ENCODE measurements at places on chromosomes 2 and 18.

- DNase-seq, result no peak
These were observed 102.7 kb downstream of the CSRNP3 start for GRCh38 chr2:165572151-165572550.

DNA sequence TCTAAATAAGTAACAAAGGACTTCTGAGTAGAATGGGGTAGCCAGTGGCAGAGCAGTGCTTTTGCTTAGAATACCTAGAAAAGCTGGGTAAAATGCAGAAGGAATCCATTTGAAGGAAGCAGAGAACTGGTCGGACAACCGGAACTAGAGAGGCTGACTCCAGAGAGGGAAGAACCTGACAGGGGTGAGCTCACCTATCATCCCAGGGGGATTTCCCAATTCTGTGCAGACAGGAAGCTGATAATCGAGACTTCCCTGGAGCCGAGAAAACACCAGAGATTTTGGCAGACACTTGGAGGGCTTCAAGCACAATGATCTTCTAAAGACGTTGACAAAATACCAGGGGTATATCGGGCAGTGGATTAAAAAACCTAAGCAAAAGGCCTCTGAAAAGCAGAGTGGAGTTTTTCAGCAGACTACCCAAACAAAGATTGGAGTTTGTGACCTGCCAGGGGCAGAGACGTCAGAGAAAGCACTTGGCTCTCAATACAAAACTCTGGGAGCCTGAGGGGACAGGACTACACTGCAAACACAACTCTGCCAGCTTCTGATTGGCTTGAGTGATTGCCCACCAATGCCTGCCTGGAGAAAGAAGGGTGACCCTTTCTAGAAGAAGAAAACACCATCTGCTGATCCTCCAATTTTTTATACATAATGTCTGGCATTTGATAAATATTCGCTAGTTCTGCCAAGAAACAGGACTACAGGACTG is 67.5 kb upstream of the TTN start:
- no peak for DNase-seq

- peak; percentile 57 for DNase-seq
These were observed 1.1 kb downstream of the MIB1 start for GRCh38 chr18:21741562-21742314.

DNA sequence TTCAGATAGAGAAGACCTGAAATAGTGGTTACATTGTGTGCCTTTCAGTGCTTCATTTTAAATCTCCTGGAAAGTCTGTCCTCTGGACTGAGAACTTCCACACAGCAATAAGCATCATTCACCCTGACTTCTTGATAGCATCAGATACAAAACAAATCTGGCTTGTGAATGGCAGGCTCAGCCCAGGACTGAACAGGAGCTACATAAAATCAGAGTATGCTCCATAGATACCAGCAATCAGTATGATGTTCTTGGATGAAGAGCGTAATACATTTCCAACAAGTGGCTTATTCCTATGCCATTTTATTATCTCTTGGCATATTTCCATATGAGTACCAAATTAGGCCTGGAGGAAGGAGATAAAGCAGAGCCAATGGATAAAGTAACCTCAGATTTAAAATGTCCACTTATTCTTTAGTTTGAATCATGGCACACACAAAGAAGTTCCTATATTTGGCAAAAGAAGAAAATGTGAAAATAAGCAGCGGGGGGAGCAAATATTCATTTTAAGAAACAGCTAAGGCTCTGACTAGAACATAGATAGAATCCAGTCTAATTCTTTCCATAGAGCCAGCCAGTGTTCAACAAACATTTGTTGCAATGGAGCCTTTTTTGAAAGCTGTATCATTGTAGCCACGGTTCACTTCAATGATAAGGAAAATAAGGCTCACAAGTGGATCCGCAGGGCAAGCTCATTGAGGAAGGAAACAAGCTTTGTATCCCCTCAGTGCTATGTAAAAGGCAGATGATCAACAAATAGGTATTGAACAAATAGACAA is 230.8 kb upstream of the CHAC2 start:
- no peak for DNase-seq

GRCh38 chr2:183148955-183149354 is 24.7 kb downstream of the NUP35 start:
- DNase-seq, result no peak

DNA sequence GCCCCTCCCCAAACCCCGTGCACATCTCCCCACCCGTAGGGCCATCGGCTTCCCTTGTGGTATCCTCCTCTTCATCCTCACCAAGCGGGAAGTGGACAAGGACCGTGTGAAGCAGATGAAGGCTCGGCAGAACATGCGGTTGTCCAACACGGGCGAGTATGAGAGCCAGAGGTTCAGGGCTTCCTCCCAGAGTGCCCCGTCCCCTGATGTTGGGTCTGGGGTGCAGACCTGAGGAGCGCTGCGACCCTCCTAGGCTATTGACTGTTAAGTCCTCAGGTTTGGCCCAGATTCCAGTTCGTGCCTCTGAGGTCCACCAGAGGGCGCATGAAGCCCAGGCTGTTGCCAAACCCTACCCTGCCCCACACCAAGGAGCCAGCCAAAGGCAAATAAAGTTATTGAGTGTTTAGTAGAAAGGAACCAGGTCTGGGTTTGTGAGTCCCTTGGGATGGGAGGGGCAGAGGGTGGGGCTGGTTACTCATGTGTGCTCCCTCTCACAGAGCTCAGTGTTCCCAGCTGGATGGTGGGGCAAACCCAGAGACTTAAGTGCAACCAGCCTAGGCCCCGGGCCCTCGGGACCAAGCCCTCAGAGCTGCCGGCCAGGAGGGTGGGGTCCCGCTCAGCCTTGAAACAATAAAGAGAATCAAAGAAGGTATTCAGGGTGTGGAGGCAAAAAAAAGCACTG is 2.4 kb downstream of the PNKD start:
- DNase-seq, result peak; percentile 86

DNA sequence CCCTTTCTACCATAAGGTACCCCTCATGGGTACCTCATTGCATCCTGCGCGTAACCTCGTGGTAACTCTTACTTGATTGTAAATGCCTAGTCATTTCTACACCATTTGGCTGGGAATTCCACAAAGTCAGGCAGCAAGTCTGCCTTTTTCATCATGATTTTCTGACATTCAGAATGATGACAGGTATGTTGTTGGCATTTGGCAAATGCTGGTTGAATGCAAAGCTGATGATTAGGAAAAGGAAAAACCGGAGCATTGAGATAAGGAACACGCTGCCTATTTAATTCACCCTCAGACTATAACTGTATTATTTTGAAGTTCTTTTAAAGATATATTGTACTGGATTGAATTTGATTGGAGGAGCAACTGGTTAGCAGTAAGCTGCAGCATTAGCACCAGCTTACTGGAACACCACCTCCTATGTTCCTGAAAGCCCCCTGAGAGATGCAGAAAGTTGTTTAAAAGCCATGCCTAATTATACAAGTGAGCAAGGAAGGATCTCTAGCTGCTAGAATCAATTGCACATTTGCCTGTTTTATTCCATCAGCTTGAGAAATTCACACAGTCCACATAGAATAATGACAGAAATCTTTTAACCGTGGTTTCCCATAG is 520.1 kb downstream of the LRP1B start:
- DNase-seq, result no peak

- DNase-seq, result no peak
These were observed 72.2 kb downstream of the TWIST2 start for GRCh38 chr2:238920053-238920452.

DNA sequence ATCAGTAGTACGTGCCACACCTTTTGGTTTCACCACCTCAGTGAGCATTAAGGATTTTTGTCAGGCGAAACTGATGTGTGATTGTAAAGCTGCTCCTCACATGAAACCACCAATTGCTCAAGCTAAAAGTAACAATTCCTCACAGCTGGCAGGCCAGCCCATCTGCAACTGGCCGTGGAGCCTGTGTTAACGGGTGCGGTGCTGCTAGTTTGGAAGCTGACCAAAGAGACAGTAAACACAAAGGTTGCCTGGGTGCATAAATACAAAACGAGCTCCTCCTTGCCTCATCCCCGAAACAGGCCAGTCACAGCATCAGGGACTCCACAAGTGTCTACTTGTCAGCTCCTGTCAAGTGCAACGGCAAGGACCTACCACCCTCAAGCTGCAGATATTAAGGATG is 32.0 kb downstream of the LGALSL start:
- no peak for DNase-seq

GRCh38 chr18:10455726-10456453 is 1.5 kb downstream of the APCDD1 start:
- DNase-seq, result no peak

GRCh38 chr2:73823916-73824523 is 4.7 kb upstream of the STAMBP start:
- no peak for DNase-seq

DNA sequence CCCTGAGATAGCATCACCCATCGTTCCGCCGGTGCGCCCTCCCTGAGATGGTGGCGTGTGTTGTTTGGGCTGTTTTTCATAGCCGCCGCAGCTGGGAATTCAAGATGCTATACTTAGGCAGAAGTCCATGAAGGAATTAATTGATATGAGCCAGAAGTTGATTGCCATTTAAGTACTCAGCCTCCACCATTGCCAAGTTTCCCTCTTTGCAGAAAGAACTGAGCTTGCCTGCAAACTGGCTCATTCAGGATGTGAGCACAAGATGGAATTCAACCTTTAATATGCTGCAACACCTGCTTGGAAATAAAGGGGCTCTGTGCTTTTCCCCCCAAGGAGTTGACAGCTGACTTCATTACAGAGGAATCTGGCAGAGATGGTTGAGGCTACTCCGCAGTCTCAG is 295.5 kb downstream of the ZNF521 start:
- DNase-seq, result no peak

DNA sequence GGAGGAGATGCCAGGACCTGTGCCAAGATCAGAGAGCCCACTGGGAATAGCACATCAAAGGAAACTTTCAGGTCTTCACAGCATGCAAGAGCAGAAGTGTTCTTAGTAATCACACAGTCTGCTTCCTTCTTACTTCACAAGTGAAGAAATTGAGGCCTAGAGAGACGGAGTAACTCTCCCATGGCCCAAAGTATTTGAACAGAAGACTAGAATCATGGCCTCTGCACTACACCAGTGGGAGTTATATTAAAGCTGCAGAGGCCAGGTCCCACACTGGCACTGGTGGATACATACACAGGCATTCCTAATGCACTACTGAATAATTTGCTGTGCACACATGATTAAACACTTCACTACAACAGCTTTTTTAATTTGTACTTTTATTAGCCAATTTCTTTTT is 107.6 kb upstream of the RMP24 start:
- DNase-seq, result no peak

- DNase-seq, result peak; percentile 40
These were observed 44.0 kb downstream of the MYL12B start for GRCh38 chr18:3305933-3306332.

- DNase-seq, result peak; percentile 51
These were observed 304.7 kb downstream of the FBXO15 start for GRCh38 chr18:73842795-73843394.

DNA sequence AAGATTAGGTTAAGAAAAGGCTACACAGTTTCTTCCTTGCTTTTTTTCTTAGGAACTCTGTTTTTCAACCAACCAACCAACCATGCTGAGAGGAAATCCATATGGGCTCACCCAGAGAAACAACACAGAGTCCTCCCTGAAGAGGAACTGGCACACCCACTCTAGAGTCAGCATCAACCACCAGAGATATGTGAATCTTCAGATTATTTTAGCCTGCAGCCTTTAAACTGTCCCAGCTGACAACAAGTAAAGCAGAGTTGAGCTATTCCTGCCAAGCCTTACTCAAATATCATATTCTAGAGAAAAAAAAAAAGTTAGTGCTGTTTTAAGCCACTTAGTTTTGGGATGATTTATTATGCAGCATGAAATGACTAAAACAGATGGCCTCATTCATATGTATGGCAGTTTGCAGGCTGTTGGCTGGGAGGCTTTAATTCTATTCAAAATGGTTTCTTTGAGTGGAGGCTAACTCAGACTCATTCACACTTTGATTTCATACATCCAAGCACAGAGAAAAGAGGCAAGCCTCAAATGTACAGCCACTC is 1637.7 kb upstream of the LRRTM1 start:
- DNase-seq, result no peak

- no peak for DNase-seq
These were observed 98.5 kb upstream of the GPC1 start for GRCh38 chr2:240336820-240337427.

DNA sequence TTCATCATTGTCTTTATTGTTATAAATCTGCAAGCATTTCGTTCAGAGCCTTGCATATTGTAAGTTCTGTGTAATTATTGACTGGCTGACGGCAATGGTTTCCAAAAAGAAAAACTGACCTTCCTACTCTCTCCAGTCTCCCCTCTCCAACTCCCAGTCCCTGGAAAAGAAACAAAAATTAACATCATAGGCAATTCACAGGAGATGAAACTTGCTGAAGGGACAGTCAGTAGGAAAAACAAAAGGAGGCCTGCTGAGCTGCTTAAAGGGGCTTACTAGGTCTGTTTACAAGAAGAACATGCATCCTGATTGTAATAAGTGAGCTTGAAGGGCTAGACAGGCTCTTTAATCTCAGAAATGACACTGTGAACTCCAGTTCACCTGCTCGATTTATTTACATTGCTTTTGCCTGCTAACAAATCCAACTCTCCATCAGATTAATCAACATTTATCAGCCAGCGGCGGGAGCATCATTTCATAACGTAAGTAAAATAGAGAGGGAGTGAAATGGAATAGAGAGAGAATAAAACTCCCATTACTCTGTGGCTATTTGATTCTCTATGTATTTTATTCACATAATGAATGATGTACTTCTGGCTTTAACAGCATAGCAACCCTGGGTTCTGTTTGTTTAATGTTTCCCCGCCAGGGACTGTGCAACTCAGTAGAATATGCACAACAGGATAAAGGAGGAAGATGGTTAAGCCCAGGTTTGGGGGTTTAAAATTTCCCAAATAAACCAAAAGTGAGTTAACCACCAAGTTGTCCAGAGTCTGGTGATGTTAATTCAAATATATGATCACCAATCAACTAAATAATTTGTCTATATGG is 256.7 kb upstream of the SETBP1 start:
- DNase-seq, result no peak

DNA sequence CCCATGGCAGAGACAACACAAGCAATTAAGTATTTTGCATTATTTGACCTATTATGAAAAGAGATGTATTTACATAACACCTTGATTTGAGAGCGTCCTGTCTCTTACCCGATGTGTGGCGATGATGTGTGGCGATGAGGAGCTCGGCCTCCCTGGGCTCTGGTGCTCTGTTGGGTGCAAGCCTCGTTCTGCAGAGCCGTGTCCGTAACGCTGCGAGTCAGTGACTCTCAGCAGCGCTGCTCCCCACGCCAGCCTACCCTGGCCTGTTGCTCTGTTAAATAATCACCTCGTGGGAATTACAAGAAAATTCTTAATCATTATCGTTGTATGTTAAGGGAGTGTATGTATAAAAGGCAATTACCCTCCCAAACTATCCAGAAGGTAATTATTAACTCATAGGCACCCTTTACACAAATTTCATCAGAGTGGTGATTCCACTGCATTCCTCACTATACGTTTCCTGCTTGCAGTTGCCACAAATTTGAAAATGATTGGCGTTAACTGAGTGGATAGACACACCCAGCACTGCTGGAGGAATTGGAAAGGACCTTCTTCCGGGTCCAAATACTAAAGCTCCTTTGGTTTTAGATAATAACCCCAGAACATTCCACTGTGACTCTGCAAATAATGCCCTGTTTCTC is 52.0 kb upstream of the NFATC1 start:
- no peak for DNase-seq
